ENCODE measurements at places on chromosomes 13 and 19.

DNA sequence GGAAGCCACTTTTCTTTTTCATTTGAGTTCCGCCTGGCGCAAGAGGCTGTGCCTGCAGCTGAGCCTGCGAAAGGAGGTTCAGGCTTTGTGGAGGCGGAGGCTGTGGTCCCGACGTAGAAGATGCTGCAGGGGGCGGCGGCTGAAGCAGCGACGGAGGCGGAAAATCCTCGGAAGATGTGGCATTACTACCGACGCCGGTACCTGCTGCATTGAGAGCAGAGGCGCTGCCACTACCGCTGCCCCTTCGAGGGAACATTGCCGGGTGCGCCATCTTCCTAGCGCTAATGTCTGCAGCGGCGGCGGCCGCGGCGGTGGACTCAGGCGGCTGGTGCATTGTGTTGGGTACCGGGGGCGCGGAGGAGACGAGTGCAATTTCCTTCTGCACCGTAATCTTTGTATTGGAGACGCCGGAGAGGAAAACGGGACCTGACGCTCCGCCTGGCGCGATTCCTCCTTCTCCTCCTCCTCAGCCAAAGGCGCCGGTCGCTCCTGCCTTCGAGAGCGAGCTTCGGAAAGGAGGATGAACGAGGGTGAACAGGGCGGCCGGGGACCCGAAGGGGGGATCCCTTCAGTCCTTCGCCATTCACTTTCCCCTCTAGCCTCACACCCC, at the start of gene TSC22D1:
Gene TSC22D1 (minus strand): TSS at position 590 of the 610 bp plus-strand sequence. CDS start 256 bp downstream, at position 334.
- DNase-seq, result no peak

DNA sequence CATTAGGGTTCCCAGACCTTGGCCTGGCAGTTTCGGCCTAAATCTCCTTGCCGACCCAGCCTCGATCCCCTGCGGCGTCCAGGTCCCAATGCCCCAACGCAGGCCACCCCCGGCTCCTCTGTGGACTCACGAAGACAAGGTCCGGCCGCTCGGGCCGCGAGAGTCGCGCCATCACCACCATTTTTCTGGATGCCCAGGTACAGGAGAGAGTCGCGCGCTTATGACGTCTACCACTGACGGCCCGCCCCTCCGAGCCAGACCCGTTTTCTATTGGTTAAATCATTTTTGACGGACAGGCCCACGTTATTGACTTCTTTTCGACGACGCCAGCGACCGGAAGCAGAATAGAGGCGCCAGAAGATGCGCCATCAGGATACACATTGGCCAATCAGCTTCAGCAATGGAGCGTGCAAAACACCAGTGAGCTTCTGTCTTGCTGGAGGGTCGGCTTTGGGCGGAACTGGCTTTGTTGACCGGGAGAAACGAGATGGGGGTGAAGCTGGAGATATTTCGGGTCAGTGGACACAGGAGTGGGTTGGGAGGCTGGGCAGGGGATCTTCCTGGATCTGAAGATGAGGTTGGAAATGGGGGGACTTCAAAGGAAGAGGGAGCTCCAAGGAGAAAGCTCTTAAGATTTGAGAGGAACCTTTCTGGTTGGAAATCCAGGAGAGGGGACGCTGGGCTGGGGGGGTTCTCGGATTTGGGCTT, at the start of the genes PET100 and XAB2:
Gene PET100 (plus strand): TSS at position 447 of the 708 bp plus-strand sequence. CDS start 41 bp downstream, at position 488.
Gene XAB2 (minus strand): TSS at position 199 of the 708 bp plus-strand sequence. CDS start 18 bp downstream, at position 181.
- DNase-seq, result peak; percentile 100

GRCh38 chr13:39641645-39642044, 13.8 kb upstream of the COG6 start:
- no peak for DNase-seq

DNA sequence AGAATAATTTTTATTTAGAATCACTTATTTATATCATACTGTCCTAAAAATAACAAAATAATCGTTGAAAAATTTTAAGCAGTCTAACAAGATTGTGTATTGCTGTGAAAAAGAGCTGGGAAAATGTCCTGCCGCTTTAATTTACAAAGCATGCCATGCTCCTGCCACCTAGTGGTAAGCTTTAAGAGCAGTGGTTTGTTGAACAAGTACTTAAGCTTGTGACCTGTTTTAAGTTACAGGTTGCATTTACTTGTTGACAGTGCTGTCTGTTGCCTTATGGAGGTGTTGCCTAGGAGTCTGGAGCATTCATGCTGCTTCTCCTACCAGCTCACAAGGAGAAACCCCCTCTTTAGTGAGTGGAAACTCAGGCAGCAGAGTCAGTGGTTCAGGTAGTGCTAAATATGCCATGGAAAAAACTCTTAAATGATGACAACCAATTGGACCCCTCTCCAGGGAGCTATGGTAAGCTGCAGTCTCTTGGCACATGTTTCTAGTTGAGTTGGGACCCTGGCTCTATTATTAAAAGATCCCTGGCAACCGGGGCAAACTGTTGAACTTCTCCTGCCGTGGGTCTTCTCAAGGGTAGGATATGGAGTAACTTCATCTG, 68.4 kb downstream of the SPATA13 start:
- peak; percentile 39 for DNase-seq

DNA sequence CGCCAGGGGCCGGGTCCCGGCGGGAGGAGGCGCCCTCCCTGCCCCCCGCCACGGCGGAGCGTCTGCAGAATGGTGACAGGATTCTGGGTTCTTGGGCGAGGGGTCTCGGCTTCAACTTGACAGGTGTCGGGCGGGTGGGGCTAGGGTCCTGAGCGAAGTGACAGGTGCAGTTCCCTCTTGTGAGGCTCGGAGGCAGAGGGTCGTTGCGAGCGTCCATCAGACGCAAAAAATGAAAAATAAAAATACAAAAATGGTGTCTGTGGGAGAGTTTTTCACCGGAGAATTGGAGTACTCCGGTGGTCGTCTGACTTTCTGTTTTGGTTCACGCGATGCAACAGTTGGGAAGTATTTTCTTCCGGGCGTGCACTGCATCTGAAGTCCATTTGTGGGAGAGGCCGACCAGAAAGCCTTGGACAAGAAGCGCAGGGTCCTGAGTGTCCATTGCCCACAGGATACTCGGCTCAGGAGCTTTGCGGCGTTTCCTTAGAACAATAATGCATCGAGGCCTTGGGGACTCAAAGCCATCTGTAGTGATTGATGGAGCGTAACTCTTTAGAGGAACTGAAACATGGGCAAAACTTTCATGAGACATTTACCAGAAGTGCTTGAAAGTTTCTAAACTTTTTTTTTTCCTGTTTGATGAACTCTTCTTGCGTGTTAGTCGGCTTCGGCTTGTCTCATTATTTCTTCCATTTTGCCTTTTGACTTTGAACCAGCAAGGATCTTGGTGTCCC, 759 bp downstream of the RB1 start:
- DNase-seq, result peak; percentile 32

- no peak for DNase-seq
Measured at GRCh38 chr13:43021926-43022670, 1.3 kb upstream of the DNAJC15 start.

DNA sequence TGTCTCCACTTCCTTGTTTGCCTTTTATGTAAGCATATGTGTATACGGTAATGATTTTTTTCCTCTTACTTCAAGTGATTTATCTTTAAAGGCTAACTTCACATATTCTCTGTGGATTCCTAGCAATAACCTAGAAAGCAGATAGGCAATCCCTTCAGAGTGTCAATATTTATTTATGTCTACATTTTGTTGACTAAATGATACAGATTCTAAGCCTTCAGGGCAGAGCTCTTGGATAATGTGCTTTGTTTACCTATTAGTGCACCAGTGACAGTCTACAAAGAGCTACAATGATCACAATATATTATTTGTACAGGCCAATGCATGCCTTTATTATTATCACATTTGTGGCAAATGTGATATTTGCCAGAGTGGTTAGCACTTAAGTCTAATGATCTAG, 406.2 kb downstream of the EFNB2 start:
- no peak for DNase-seq

GRCh38 chr19:35194012-35194984, 34.2 kb downstream of the FAM187B start:
- no peak for DNase-seq

- no peak for DNase-seq
Measured at GRCh38 chr13:79647533-79647932, 166.6 kb downstream of the NDFIP2 start.

GRCh38 chr13:53612200-53612599, 583.6 kb downstream of the OLFM4 start:
- DNase-seq, result no peak

DNA sequence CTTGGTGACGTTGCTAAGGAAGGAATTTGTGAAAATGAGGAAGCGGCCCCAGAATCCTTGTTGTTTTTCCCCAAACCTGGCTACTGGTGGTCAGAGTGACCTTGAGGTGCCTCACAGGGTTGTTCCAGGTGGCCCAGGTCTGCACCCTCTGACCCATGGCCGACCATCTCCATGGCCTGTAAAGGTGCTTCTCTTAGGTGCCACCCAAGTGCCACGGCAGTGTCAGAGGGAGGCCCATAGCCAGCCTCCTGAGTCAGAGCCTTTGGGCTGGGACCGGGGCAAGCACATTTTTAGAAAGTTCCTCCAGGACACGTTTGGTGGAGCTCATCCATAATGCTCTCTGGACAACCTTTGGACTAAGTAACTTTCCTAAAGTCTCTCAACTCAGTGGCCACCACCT, 83.9 kb upstream of the IRS2 start:
- DNase-seq, result no peak
